ENCODE measurements at places on chromosomes 16 and 17. TPM values are rescaled to one million over a fixed set of nuclear protein-coding genes. Genes with fewer than 3 reads are reported as not detected.

The CSH1 gene
- total RNA-seq, result not detected

The ITGAD gene
- total RNA-seq, result not detected

The NUDT21 gene
- 124 TPM for total RNA-seq

The DNAH2 gene
- total RNA-seq, result 0.05 TPM

The YBX2 gene
- total RNA-seq, result 0.56 TPM

The FNDC8 gene
- 0.07 TPM for total RNA-seq

The HSPB9 gene
- not detected for total RNA-seq

The NPW gene
- total RNA-seq, result 0.70 TPM

The LDHD gene
- 0.82 TPM for total RNA-seq

The EPX gene
- not detected for total RNA-seq

The ZG16 gene
- total RNA-seq, result not detected

The KRT28 gene
- not detected for total RNA-seq

The VAT1L gene
- total RNA-seq, result not detected

The KRTAP2-2 gene
- total RNA-seq, result not detected

The KRTAP2-1 gene
- total RNA-seq, result not detected
